ENCODE measurements at places on chromosomes 7 and 10. TPM values are rescaled to one million over a fixed set of nuclear protein-coding genes. Genes with fewer than 3 reads are reported as not detected.

TSPAN15 gene
- 1.7 TPM for total RNA-seq

ANKRD1 gene
- total RNA-seq: not detected

OPN1SW gene
- not detected for total RNA-seq

MASTL gene
- 26.2 TPM for total RNA-seq

HTR5A gene
- not detected for total RNA-seq

FAM241B gene
- 9.6 TPM for total RNA-seq

MSMB gene
- total RNA-seq: not detected

SAP25 gene
- 7.5 TPM for total RNA-seq

HECW1 gene
- not detected for total RNA-seq

ABHD11 gene
- 26.6 TPM for total RNA-seq

WNT8B gene
- not detected for total RNA-seq

CNTNAP2 gene
- not detected for total RNA-seq

EEPD1 gene
- total RNA-seq: 0.48 TPM

FAM13C gene
- total RNA-seq: not detected

ASZ1 gene
- not detected for total RNA-seq

PCLO gene
- not detected for total RNA-seq

TAF3 gene
- 19.4 TPM for total RNA-seq

CPA2 gene
- not detected for total RNA-seq

RPA3 gene
- total RNA-seq: 155 TPM

UCMA gene
- total RNA-seq: not detected

PANK1 gene
- total RNA-seq: 3.5 TPM

PARD3 gene
- total RNA-seq: 0.61 TPM

GRID2IP gene
- 0.40 TPM for total RNA-seq

STEAP1B gene
- 0.23 TPM for total RNA-seq

CFAP43 gene
- not detected for total RNA-seq

TBC1D12 gene
- total RNA-seq: 0.93 TPM

POM121L12 gene
- not detected for total RNA-seq

GIMAP4 gene
- 26.3 TPM for total RNA-seq

TIMM23B gene
- 20.7 TPM for total RNA-seq

FAM200A gene
- 7.1 TPM for total RNA-seq

OR2A14 gene
- not detected for total RNA-seq

CPXM2 gene
- total RNA-seq: not detected

ATP5MK gene
- total RNA-seq: 459 TPM

CYP2W1 gene
- not detected for total RNA-seq

PDZD7 gene
- total RNA-seq: 0.27 TPM

UTF1 gene
- total RNA-seq: not detected

PITX3 gene
- total RNA-seq: not detected

GOLGA7B gene
- 0.40 TPM for total RNA-seq

RADIL gene
- 0.29 TPM for total RNA-seq

CRPPA gene
- total RNA-seq: 1.5 TPM

Data from activated CD8-positive, alpha-beta memory T cell treated with anti-CD3 and anti-CD28 coated beads for 36 hours (primary cell).